Mucosa of descending colon (tissue), 3 donors: ENCODE measurements at places on chromosomes 2 and 18.

DNA sequence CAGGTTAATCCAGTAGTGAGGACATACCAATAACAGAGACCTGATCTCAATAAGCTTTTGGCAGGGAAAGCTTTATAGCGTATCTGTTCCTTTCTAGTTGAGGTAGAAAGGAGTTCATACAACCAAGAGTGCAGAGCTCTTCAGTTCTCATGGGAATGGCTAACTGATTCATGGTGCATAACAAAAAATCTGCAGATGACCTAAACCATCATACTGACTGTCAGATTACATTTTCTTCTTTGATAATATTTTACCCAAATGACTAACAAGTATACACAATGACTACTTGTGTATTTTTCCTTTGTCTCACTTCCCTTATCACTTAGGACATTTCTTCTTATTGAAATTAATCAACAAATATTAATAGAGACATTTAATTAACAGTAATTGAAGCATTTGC, 140.0 kb upstream of the SERTAD2 start:
- DNase-seq = no peak

DNA sequence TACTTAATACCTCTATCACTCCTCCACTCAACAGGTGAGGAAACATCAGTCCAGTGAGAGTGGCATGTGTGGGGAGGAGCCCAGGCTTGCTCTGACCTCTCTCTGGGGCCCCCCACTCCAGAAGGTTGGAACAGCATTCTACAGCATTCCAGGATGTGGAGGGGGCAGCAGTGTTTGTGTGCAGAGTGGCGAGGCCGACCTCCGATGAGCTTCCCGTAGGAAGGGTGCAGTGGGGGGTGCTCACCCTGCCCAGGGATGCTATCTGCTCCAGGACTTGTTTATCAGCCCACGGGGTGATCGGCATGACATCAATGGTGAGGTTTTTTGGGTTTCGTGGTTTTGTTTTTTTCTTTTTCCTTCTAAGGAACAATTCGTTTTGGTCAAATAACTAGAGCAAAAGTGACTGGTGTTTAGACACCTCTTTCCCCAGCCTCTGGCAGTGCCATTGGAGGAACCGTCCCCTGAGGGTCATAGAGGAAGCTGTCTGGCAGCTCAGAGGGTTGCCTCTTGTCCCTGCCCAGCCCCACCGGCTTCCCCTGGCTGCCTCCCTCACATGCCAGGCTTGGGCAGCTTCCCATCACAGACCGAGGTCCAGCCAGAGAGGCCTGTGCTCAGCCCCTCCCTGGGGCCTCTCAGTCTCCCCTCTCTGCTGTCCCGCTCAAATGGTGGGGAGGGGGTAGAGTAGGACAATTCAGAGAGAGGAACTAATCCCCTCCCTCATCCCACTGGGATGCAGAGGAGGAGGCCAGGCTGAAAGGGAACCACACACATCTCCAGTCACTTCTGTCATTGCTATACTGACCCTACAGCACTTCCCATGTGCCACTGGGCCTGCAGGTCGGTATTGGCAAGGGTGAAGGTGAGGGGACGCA, 96.5 kb downstream of the ZFP36L2 start:
- DNase-seq = no peak

DNA sequence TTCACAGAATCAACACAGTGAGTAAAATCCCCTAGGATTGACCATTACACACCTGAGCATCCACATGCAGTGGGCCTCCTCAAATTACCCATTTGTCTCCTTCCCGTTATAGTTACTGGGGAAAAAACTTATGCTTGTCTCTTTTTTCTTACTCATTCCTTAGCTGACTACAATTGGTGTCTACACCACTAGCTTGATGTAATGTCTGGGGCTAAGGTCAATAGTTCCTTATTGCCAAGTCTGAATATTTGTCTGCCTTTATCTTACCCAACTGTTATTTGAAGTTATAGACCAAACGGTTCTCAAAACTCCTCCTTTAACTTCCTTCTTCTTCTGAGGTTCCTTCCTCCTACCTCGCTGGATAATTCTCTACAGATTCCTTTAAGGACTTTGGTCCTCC, 41.9 kb upstream of the TMEM17 start:
- no peak for DNase-seq

DNA sequence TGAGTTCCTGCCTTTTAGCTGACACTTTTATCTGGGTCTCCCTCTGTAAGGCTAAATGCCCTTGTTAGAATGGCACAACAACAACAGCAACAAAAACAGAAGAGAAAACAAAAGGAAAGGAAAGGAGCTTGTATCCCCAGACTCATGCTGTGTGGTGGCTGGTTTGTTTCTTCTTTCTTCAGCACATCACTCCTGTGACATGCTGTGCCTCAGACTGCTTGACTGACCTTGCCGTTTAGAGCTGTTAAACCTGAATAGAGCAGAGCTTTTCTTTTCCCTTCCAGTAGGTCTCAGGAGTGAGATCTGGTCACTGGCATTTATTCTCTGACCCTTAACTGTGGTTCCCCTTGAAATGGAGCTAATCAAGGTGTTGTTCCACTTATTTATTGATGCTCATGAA, 18.9 kb downstream of the GALNT13 start:
- DNase-seq = no peak

DNA sequence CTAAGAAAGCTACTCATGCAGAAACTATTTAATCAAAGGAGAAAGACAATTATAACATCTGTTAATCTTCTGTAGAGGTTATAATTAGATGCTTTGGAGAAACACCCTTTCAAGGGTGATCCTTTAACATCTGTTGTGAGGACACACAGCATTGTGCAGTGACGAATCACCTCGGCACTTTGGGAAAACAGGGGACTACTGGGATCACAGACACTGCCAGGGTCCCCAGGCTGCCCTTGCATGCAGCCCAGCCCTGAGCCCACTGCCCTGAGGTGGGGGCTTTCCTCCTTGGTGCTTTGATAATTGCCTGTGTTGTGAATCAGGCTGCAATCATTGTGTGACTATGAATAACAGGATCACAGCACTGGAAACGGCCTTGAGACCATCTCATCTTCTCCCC, 10.6 kb downstream of the NCKAP5 start:
- DNase-seq = no peak

DNA sequence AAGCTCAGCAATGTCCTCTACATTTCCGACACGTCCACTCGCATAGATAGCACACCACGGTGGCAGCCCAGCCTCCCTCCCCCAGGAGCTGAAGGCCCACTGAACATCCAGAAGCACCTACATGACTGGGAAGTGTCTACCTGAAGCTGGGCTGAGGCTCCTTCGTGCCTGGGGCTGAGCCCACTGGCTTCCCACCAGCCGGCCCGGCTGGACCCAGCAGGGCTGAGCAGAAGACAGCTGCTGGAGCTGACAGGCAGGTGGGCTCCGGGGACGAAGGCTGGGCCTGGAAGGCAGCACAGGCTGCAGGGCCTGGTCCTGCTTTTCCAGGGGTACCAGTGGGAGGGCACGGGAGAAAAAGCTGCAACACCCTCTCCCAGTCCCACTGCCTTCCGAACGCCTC, 13.5 kb downstream of the SDC1 start:
- no peak for DNase-seq

- no peak for DNase-seq
Observed at GRCh38 chr2:101714118-101714517, 16.6 kb downstream of the MAP4K4 start.

GRCh38 chr2:97673915-97674283, 4.4 kb downstream of the C2orf92 start:
- no peak for DNase-seq

- peak; percentile 69 for DNase-seq
Observed at GRCh38 chr2:196170606-196171247, 651 bp downstream of the STK17B start.

DNA sequence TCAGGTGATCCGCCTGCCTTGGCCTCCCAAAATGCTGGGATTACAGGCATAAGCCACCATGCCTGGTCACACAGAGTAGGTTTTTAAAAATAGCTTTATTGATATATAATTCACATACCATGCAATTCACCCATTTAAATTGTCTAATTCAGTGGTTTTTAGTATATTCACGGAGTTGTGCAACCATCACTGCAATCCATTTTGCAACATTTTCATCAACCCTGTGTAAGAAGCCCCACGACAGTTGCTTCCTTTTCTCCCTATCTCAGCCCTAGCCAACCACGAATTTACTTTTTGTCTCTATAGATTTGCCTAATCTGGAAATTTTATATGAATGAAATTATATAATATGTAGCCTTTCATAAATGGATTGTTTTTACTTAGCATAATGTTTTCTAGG, 266.4 kb downstream of the NAPG start:
- DNase-seq = no peak

DNA sequence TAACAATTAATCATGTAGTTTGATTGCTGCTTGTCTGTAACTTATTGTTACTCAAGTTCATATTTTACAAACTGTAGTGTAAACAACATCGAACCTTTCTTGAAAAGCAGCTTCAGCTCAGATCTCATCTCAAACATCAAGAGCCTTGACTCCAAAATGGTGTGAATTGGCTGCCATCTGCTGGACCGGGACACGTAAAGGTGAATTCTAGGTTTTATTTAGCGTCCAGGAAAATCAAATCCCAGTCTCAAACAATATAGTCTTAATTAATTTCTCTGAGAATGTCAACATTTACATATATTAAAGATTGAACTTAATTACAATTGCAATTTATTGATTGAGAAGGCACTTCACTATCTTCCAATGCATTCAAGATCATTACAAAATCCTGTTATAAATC, 453.0 kb downstream of the GALR1 start:
- no peak for DNase-seq

- no peak for DNase-seq
Observed at GRCh38 chr2:110993557-110994231, 127.0 kb upstream of the BCL2L11 start.

- DNase-seq = no peak
Observed at GRCh38 chr2:47719099-47719498, 63.8 kb upstream of the MSH6 start.

DNA sequence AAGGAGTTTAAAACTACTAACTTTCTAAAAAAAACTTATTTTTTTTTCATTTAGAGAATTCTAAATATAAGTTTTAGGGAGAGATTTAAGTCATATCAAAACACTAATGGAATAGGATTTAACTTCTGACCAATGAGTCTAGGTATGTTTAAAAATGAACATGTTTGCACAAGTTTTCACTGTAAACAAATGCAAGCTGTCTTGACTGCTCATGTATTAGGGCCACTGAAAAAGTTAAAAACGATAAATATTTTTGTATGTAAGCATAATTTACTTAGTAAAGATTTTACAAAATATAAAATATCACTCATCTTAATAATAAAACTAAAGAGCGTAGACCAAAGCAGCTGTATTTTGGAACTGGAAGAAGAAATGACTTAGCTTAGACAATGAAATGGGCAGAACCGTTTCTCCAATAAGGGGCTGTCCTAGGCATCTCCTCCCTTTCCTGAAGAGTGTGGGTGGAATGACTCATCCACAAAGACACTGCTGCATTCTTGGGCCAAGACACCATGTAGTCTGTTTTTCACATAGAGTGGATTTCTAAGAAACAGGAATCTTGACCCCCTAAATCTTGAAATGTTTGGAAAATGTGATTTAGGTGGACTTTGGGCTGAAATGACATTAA, 118.8 kb downstream of the MEP1B start:
- no peak for DNase-seq

GRCh38 chr18:68714366-68714711, 569 bp downstream of the TMX3 start:
- no peak for DNase-seq

DNA sequence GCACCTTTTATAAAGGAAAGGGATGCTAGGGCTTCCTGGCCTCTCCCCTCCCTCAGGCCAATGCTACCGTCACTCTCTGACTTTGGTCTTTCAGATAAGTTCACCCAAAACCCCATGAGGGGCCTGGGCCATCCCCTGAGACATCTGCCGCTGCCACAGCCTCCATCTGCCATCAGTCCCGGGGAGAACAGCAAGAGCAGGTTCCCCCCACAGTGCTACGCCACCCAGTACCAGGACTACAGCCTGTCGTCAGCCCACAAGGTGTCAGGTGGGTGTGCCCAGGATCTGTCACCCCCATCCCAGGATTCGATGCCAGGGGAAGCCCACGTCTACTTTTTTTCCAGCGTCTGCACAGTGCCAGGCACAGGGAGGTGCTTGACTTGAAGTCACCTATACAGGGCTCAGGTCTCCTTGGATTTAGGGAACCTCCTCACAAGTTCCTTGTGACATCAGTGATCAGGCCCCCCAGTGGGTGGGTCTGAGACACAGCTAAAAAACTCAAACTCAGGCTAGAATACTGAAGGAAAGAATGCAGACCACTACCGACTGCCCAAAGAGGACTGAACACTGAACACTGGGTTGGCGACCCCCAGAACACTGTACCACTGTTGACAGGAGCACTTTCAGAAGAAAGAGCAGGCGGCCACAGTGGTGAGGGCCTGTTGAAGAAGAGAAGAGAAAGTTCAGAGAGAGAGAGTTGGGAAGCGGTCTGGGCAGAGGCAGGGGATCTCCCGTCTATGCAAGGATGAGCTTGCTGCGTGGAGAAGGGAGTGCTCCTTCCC, 85.3 kb downstream of the EPAS1 start:
- DNase-seq = no peak

DNA sequence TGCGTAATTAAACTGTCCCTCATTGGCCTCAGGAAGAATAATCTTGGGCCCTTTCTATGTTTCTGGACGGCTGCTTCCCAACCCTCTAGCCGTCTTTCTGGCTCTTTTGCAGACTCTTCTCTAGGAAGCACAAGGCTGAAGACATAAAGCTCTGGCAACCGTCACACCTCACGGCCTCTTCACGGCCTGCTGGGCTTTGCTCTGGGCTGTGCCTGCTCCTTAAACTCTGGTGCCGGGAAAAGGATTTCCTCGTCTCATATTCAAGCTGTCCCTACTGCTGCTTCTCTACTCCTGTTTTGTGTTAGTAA, 36.0 kb upstream of the WIPF1 start:
- DNase-seq = no peak

GRCh38 chr2:171655586-171655985, 31.7 kb upstream of the DYNC1I2 start:
- DNase-seq = no peak

DNA sequence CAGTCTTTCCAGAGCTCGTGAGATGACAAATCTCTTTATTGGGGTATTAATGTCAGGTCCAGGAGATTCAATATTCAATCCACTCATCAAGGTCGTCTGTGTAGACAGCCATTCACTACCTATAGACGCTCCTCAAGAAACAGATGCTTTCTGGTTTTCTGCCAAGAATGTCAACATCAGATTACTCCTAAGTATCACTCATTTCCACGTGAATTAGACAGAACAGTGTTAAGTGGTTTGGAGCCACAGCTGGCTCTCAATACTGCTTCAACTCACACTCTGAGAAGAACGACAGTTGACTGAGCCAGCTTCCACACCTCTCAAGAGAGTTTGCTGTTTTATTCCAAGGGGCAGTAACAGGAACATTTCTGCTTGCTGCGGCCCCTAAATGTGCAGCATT, 113.5 kb upstream of the NEDD4L start:
- DNase-seq = no peak

- DNase-seq = no peak
Observed at GRCh38 chr2:43224571-43225092, 1.8 kb downstream of the ZFP36L2 start.

DNA sequence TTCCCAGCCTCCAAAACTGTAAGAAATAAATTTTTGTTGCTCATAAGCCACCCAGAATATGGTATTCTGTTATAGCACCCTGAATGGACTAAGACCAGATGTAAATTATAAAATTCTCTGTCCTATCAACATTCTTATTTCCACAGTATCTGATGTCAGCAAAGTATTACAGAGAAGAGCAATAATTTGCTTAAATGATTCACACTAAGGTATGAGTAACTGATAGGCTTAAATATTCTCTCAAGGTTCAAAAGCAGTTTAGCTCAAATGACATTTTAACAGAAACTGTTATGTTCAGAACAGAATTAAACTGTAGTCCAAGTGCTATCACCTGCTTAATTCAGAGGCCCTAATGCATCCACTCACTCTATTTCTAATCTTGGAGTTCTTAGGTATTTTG, 12.8 kb downstream of the SESTD1 start:
- no peak for DNase-seq
